Stimulated activated CD4-positive, alpha-beta T cell treated with anti-CD3 and anti-CD28 coated beads, Interleukin-15, amount 100 ng/mL, for 48 hours (primary cell): ENCODE measurements at places on chromosomes 7 and 10.

GRCh38 chr7:117193564-117193963 lies 129.3 kb downstream of the WNT2 start:
- no peak for DNase-seq

- DNase-seq = peak; percentile 15
Measured at GRCh38 chr10:86536294-86536861, 14.8 kb upstream of the WAPL start.

- DNase-seq = no peak
Measured at GRCh38 chr10:31209478-31209877, 109.5 kb upstream of the ZEB1 start.

GRCh38 chr7:128176696-128177095 lies 64.4 kb upstream of the LEP start:
- no peak for DNase-seq

DNA sequence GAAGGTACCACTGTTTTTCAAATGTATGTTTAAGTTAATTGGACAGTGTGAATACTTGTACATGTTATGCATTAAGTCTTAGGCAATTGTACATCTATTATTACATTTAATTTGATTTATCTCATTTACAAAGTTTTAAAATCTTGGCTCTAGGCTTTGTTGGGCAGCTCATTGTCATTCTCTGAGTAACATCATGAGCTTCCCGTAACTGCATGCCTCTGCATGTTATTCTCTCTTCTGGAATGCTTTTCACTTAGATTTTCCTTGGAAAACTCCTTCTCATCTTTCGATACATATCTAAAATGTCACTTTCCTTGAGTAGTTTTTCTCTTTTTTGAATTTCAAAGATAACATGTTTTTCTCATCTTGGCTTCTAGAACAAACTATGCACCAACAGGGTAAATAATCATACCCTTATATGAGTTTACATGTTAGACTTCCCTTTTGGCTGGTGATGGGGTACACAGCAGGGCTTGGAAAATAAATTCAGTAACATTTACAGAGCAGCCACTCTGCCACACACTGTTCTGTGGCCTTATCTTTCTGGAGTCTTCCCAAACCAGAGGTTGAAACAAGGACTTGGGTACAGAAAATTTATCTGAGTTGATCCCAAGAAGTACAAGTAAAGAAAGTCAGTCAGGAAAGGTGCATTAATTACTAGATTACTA lies 42.2 kb upstream of the A1CF start:
- no peak for DNase-seq

GRCh38 chr7:127741764-127742375 lies 89.9 kb downstream of the SND1 start:
- DNase-seq = no peak

DNA sequence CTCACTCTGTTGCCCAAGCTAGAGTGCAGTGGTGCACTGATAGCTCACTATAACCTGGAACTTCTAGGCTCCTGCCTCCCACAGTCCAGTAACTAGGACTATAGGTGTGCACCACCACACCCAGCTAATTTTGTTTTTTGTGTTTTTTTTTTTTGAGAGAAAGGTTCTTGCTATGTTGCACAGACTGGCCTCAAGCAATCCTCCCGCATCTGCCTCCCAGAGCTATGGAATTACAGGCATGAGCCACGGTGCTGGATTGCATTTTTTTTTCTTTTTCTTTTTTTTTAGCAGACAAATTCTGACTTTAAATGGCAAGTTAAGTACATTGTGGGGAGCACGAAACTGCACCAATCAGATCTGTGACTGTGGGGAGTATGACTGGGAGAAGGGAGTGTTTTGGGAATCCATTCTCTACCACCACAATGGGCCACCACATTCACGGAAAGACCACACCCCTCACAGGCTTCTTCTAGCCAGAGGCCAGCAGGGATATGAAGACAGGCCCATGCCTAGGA lies 58.1 kb upstream of the MSMB start:
- no peak for DNase-seq

GRCh38 chr7:142440906-142441411 lies 183.1 kb upstream of the PRSS58 start:
- no peak for DNase-seq

GRCh38 chr10:102117391-102118159 lies 2.6 kb downstream of the LDB1 start:
- peak; percentile 56 for DNase-seq

- no peak for DNase-seq
Measured at GRCh38 chr7:50264908-50265307, 39.6 kb upstream of the IKZF1 start.

DNA sequence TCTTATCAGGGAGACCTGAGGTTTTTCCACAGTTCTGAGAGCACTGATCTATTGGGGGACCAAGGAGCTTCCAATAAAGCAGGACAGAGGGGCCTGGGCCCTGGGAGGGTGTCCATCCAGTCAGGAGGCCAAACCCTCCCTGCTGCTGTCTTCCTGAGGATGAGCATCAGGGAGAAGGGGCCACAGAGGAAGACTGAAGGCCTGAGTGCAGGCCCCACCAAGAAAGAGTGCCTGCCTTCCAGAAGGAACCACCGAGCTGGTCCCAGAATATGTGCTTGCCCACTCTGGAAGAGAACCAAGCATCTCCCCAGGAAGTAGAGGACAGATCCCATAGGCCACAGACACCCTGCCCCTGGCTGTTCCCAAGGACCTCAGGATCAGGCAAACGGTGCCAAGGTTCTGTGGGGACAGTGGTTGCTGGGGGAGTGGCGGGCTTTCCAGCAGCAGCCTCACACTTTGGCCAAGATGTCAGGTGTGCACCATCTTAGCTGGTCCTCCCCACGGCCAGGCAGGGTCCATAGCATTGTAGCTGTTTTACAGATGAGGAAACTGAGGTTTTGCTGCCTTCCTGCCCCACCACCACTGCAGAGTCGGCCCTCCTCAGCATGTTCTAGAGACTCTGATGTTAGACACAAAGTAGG lies 199.4 kb downstream of the GRID1 start:
- no peak for DNase-seq

GRCh38 chr7:7014827-7015595 lies 167.3 kb upstream of the C1GALT1 start:
- DNase-seq = no peak

GRCh38 chr7:46157931-46158330 lies 236.9 kb upstream of the IGFBP3 start:
- DNase-seq = no peak

GRCh38 chr7:158771213-158771834 lies 58.0 kb downstream of the ESYT2 start:
- no peak for DNase-seq

DNA sequence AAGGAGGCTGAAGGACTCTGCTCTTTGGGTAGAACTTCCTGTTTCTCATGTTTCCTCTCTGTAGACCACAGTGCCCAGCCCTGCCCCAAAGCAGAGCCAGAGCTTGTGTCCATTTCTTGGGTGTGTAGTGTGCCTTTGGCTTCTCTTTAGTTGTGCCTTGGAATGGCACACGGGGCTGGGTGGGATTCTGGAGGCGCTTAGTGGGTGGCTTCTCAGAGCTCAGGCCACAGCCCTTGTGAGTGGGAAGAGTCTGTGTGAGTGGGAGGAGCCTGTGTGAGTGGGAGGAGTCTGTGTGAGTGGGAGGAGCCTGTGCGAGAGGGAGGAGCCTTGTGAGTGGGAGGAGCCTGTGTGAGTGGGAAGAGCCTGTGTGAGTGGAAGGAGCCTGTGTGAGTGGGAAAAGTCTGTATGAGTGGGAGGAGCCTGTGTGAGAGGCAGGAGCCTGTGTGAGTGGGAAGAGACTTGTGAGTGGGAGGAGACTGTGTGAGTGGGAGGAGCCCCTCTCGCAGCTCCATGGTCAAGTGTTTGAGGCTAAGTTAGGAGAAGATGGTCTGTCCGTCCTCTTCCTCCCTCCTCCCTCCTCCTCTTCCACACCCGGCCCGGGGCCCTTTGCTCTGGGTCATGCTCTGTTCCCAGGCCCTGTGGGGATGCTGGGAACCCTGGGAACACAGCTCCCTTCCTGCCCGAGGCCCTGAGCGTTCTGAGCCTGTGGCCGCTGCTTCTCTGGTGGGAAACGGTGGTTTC lies 153.0 kb downstream of the GRK5 start:
- no peak for DNase-seq

DNA sequence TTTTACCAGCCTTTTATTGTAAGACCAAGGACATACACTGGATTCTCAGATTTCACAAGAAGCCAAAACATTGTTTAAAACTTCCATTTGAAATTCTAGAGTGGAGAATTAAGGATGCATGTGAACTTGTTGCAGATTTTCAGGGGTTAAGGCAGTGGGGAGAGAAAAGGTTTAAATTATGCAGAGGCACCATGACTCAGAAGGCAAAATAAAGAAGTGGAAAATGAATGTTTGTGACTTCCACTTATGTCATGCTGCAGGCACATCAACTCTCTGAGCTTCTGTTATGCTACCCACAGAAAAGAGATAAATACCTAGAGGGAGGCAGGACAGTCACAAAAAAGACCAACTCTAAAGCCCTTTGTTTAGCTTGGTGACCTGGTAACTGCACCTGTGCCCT lies 84.4 kb upstream of the BET1 start:
- DNase-seq = no peak

DNA sequence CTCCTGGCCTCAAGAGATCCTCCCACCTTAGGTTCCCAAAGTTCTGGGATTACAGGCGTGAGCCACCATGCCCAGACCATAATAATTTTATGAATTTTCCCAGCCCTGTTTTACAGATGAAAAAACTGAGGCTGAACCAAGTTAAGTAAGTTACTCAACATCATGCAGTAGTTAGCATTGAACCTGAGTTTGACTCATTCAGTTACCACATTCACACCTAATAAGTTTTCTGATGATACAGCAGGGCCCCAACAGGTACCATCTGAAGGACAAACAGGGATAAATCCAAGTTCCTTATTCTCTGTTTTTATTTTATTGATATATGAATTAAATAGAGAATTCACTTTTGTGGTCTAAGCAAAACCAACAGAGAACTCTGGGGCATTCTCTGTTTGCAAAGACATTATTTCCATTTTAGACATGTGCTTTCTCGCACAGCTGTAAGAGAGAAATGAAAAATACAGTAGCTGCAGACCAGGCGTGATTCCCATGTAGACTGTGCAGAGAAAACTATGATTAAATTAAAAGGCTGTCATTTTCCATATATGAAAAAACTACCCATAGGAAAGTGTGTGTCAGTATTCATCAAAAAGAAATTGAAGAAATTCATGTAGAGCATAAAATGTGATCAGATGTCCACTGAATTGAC lies 26.6 kb downstream of the APBB1IP start:
- DNase-seq = no peak

GRCh38 chr10:100254191-100254590 lies 13.2 kb downstream of the CWF19L1 start:
- no peak for DNase-seq

- DNase-seq = no peak
Measured at GRCh38 chr10:13091801-13092200, 8.2 kb upstream of the OPTN start.

DNA sequence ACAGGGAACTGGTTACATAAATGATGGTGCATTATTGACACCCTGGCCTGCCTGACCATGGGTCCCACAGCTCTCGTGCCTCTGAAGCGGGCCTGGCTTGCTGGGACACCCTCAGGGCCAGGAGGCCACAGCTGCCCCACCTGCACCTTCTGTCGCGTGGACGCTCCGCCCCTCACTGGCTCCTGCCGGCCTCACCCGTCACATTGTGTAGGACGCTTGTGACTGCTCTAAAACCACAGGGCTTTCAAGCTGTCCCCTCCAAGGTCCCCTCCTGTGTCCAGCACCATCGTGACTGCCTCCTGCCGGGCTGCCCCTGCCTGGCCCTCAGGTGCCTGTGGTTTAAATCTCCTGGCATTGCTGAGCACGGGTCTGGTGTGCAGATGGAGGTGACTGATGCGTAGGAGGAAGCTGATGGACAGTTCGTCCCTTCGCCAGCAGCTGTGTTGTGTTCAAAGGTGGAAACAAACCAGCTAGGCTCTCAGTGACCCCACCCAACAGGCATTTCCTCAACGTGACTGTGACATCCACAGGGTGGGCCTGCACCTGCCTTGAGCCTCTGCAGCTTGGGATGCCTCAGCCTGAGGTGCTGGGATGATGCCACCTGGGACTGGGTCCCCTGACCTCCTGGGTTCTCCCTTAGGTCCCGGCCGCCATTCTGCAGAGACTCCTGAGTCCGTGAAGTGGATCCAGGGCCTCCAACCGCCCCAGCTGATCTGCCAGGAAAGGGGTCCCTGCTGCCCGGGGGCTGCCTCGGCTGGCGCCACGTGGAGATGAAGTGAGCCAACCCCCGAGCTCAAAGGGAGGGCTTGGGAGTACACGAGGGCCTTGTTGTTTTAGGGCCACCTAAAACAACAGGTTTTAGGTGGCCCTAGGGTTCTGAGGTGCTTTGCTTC lies 148.5 kb downstream of the WDR37 start:
- no peak for DNase-seq

DNA sequence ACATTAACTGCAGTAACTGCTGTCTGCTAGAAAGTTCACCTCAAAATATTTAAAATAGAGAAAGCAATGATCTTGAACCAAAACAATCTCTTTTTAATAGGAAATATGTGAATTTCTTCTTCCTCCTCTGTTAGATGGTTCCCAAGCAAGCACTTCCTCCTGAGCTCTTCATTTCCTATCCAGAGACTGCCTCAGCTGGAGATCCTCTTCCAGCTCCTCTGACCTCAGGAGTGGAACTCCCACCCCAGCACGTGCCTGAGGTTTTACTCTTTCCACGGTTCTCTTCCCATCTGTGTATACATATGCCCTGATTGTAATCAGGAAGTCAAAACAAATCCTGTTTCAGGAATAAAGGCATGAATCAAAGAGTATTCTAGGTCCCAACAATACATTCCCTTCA lies 5.6 kb downstream of the DENND11 start:
- DNase-seq = no peak

DNA sequence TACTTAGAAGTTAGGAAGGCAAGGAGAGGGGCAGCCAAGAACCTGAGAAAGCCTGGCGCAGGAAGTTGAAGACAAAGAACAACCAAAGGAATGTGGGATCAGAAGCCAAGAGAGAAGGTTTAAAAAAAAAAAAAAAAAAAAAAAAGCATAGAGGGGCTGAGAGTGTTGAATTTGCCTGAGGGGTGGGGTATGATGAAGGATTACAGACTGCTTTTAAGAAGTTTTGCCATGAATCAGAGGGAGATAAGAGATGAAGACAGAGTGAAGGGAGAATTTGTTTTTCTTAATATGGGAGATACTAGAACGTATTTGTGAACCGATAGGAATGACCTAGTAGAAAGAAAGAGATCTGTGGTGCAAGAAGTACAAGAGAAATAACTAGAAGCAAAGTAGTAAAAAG lies 6.7 kb downstream of the SLC26A4 start:
- no peak for DNase-seq

DNA sequence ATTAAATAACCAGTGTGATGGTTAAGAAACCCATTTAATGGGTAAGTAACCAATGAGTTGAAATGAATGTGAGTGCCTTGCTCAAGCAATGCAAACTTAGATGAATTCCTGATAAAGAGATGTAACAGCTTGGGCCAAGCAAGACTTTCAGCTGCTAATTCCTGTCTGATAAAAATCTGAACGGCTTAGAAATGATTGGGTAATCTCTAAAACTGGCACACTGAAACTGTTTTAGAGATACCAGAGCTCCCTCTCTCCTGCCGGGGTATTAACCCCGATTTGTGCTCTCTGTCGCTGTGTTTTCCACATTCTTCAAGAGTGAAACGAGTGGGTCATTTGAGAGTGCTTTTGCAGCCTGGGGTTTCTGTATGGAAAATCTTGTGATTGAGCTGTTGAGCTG lies 534.9 kb upstream of the GALNT17 start:
- no peak for DNase-seq
